T-helper 1 cell (primary cell): ENCODE measurements at places on chromosomes 7 and 10.

DNA sequence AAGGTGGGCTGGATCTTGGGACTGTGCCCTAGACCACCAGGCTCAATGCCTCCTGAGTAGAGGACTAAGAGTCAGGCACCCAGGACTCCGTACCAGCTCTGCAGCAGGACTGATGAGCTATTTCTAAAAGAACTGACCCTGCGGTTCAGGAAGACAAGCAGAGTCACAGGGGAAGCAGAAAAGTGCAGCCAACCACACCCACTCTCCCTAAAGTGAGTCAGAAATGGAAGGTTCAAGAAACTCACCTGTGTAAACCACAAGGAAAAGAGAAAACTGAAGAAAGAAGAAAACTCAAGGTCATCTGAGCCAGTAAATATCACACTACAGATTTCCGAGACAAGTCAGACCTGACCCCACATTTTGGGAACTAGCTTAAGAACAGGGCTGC is 2.5 kb downstream of the PARP12 start:
- DNase-seq: no peak

GRCh38 chr7:79837915-79838314 is 296.7 kb upstream of the GNAI1 start:
- no peak for DNase-seq

DNA sequence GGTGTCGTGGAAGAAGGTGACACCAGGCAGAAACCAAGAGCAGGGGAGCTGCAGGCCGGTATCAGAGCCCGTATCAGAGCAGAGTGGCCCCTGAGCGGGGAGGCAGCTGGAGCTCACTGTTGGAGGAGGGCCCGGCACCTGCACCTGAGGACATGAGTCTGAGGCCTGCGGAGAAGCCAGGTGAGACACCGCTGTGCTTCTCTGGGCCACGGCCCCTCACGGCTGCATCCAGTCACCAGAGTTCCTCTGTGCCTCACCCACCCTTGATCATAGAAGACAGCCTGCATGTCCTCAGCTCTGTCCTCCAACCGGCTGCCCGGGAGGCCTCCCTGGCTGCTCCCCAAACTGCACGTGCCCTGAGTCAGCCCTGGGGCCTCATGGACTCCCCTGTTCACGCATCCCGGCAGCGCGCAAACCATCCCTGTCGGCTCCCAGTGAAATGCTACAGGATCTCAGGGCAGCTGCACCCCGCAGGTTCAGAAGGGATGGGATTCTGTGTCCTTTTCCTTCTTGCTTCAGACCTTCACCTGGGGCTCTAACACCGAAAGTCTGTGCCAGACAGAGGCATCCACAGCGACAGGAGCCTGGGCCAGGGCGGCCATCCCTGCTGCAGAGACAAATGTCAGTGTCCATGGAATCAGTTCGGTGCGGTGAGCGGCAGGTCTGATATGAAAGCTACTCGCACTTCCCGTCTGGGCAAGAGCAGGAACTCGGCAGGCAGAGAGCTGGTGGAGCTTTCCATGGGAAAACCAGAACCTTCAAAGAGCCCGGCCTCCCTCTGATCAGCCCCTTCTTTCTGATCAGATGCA is 111.9 kb upstream of the FAM20C start:
- DNase-seq: no peak

DNA sequence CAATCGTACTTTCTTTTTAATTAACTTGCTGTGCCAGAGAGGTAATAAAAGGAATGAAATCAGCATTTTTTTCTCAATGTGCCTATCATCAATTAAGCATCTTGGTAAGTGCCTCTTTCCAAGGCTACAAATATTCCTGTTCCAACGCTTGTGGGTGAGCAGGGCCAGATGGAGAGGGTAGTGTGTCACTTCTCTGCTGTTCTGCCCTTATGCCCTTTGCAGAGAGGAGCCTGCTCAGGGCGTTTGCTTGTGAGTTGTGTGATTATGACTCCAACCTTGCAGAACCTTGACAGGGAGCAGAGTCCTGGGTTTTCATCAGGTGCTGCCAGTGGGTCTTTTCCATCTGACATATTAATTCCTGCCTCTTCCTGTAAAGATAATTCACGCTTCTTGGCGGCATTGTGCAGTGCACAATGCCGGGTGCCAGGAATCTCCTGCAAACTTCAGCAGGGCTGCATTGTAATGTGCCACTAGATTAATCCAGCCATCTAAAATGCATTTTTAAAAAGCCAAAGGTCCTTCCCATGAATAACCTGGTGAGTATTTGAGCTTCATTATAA is 234.4 kb downstream of the ARHGAP12 start:
- DNase-seq: no peak

- DNase-seq: no peak
Observed at GRCh38 chr7:39621261-39621660, 2.1 kb upstream of the RALA start.

- no peak for DNase-seq
Observed at GRCh38 chr10:17278607-17279240, 50.7 kb downstream of the VIM start.

- no peak for DNase-seq
Observed at GRCh38 chr10:123742751-123743440, 76.7 kb downstream of the GPR26 start.

GRCh38 chr10:132164761-132165278 is 21.9 kb upstream of the DPYSL4 start:
- no peak for DNase-seq

DNA sequence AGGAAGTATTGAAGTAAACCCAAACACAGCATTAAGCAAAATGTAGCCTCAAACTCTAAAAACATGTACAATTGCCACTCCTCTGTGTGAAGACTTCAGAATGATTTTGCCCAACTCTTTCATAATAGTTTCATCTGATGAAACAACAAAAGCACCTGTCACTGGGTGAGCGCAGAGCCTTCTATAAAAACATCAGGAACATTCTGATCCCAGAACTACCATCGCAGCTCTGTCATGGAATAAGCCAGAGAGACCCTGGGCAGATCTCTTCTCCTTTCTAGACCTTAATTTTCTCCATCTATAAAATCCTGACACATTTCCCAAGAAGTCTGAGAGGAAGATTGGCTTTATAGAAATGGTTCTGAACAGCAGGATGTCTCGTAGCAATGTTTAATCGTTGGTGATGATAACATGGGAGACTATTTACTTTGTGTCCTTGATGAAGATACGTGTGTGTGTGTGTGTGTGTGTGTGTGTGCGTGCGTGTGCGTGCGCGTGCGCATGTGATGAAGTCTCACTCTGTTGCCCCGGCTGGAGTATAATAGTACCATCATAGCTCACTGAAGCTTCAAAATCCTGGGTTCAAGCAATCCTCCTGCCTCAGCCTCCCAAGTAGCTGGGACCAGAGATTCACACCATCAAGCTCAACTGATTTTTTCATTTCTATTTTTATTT is 198.0 kb downstream of the KIAA1217 start:
- no peak for DNase-seq

DNA sequence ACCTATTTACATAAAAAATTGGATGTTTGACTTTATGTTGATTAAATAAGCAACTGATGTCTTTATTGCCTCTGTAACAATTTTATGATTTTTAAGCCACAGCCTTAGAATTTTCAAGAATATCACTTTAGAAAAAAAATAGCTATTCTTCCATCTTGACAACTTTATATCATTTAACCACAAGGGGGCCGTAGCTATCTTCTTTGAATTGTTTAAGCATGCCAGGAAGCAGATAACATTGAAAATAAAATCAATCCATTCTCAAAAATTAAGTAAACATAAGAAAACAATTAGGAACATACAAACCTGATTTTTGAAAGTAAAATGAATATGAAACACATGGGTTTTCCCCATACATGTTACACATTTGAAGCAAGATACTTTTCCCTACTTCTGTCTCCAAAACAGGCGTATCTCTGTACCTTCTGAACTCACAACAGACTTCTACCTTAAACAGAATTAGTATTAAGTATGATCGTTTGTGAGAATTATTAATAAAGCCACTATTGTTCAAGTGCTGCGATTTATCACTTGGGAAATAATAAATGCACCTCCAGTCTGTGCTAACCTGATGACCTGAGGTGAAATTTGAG is 209.0 kb downstream of the CACNA2D1 start:
- DNase-seq: no peak

- no peak for DNase-seq
Observed at GRCh38 chr10:80290474-80291220, 1.2 kb upstream of the MAT1A start.

- no peak for DNase-seq
Observed at GRCh38 chr7:96088579-96088978, 233.3 kb downstream of the SLC25A13 start.

- DNase-seq: no peak
Observed at GRCh38 chr7:153641199-153641598, 411.0 kb upstream of the DPP6 start.

GRCh38 chr7:90846192-90846591 is 250.1 kb downstream of the CDK14 start:
- DNase-seq: no peak

DNA sequence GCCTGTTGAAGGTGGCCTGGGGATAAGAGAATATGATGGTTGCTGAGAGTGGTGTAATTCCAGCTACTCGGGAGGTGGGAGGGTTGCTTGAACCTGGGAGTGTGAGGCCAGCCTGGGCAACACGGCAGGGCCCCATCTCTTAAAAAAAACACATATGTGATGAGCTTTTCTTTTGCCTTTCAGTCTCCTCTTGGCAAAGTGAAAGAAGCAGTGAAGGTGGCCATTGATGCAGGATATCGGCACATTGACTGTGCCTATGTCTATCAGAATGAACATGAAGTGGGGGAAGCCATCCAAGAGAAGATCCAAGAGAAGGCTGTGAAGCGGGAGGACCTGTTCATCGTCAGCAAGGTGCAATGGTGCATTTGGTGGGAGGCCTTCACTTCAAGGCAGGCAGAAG is 3.1 kb downstream of the AKR1B10 start:
- no peak for DNase-seq

DNA sequence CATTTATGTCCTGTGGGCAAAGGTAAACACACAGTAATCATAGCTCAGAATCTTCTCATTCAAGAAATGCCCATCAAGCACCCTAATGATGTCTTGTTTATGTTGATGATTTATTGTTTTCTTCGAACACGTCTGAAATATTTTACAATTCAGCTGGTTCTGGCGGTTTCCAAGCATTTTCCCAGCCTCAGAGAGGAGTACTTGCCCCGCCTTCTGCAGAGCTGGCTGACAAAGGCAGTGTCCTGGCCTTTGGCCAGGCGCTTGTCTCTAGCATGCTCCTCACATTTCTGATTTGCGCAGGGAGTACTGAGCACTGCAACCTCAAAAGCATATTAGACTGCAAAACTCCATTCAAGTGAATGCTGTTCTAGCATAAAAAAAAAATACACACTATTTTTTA is 314.2 kb upstream of the GNAI1 start:
- DNase-seq: no peak

GRCh38 chr7:156318426-156318825 is 322.1 kb upstream of the RNF32 start:
- DNase-seq: no peak

DNA sequence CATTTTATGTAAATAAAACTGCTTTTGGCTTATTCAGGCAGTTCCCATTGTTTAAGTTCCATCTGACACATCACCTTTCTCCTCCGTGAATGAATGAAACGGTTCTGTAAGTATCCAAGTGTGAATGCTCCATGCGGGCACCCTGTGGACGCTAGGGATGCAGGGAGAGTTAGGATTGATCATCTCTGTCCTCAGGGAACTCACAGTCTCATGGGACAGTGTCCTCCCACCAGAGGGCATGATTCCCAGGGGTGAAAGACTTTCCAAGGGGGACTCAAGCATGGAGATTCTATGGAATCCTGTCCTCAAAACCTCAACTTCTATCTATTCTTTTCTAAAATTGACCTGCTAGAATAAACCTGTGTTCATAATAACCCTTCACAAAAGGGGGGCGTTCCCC is 98.8 kb downstream of the HECW1 start:
- no peak for DNase-seq

GRCh38 chr7:145050415-145050814 is 214.6 kb upstream of the TPK1 start:
- no peak for DNase-seq

DNA sequence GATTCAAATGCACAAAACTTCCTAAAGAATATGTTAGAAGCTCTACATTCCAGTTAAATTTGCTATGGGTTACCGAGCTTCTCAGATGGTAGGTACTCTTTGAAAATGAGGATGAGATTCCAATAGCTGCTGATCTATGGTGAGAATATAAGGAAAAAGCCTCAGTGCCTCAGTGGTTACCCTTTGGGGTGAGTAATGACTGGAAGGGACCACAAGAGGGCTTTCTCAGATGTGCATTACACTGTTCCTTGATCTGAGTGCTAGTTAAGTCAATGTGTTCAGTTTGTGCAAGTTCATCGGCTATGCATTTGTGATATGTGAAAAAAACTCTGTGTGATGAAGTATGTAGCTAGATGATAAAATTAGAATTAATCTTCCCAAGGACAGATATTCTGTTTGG is 3.5 kb downstream of the NRCAM start:
- no peak for DNase-seq

DNA sequence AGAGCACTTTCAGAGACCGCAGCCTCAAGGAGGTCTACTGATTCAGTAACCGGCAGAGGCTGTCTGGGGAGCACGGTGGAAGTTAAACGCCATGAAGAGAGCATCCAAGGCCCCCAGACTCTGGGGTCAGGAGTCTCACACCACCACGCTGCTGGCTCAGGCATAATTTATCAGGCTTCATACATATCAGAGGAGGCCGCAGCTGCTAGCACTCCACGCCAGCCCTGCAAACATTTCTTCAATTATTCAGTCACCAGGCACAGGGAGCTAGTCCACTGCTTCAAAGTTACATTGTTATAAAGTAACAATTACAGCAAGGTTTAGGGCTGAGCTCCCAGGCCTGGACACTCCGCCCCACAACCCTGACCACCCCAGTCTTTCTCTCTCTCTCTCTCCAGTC is 97.8 kb downstream of the PAXIP1 start:
- no peak for DNase-seq

- DNase-seq: no peak
Observed at GRCh38 chr7:116139807-116140206, 70.5 kb upstream of the TES start.

DNA sequence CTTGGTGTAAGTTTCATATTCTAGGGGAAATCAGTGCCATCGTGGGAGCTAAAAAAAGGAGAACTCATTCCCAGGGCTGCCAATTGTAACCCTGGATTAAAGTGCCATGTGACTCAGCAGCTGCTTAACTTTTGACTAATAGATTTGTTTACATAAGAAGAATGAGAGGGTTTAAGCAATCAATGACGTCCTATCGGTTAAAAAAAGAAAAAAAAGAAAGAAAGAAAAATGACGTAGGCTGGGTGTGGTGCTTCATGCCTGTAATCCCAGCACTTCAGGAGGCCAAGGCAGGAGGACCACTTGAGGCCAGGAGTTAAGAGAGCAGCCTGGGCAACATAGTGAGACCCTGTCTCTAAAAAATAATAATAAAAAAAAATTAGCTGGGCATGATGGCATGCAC is 116.2 kb upstream of the AFAP1L2 start:
- no peak for DNase-seq

DNA sequence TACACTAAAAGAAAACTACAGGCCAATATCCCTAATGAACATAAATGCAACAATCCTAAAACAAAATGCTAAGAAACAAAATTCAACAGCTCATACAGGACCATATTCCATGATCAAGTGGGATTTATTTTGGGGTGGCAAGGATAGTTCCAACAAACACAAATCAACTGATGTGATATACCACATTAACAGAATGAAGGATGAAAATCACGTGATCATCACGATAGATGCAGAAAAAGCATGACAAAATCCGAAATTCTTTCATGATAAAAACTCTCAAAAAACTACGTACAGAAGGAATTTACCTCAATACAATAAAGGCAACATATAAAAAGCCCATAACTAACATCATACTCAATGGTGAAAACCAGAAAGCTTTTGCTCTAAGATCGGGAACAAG is 124.0 kb downstream of the RELN start:
- no peak for DNase-seq

- no peak for DNase-seq
Observed at GRCh38 chr10:32189400-32190084, 133.3 kb upstream of the KIF5B start.

- no peak for DNase-seq
Observed at GRCh38 chr7:4127909-4128560, 554.1 kb upstream of the FOXK1 start.
